ENCODE measurements at places on chromosomes 6 and 20.

- DNase-seq, result no peak
Measured at GRCh38 chr20:8602389-8603116, 466.3 kb upstream of the PLCB4 start.

- no peak for DNase-seq
Measured at GRCh38 chr6:9168669-9169068, 733.3 kb upstream of the SLC35B3 start.

GRCh38 chr20:49394264-49394663, 88.2 kb downstream of the KCNB1 start:
- DNase-seq, result peak; percentile 50

- DNase-seq, result no peak
Measured at GRCh38 chr6:138310294-138310693, 67.4 kb upstream of the SMIM28 start.

- DNase-seq, result no peak
Measured at GRCh38 chr6:116369540-116369939, 1.2 kb upstream of the DSE start.

GRCh38 chr6:161906571-161906970, 632.7 kb upstream of the AGPAT4 start:
- no peak for DNase-seq

- peak; percentile 72 for DNase-seq
Measured at GRCh38 chr6:158605266-158605878, 39.2 kb downstream of the DYNLT1 start.

GRCh38 chr20:46349035-46349741, 40.9 kb upstream of the CDH22 start:
- DNase-seq, result peak; percentile 50

DNA sequence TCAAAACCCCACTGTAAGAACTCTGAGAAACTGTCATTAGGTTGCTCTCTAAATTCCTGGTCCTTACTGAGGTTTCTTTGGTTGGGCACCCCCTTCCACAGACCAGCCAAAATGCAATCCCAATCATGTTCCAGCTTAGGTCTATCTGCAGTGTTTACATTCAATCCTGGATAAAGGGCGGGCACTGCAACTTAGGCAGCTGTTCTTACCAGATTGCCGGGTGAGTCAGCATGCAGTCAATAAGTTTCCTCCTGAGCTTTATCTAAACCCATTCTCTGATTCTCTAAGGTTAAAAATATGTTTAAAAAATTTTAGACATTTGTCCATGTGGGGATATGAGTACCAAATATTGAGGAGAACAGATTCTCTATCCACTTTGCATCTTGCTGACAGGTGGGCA, 197.8 kb downstream of the HAO1 start:
- DNase-seq, result peak; percentile 26

DNA sequence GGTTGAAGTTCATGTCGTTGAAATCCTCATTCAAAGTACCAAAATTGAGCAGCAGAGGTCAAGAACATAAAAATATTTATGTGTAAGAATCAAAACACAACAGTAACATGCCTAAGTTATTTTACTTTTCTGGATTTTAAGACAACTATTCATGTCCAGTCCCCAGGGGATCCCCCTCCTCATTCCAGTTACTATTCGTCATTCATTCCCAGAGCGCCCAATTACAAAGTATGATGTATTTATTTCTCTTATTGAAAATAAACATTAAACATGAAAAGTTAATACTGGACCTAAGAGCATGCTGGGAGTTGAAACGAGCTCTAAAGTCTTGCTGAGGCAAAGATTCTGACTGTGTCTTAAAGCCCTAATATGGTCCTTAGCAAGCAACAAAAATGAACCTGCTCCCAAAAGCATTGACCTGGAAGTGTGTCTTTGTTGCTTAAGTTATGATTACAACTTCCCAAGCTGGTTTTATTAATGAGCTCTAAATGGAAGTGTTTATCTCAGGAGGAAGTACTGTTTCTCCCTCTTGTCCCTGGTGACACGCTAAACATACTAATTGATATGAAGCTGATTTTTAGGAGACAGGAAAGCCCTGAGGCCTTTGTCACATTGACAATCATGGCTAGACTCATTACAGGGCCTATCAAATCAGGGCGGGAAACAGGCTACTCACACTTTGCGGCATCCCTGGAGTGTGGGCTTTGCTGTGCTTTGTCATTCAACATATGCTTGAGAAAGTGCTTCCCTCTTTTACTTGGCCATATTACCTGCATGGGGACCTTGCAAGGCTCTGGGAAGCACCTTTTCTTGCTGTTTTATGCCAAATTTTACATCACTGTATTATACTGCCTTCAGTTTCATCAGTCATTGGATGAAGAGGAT, 192.2 kb upstream of the DTNBP1 start:
- DNase-seq, result peak; percentile 74

GRCh38 chr6:27503436-27504030, 30.6 kb upstream of the ZNF184 start:
- peak; percentile 73 for DNase-seq

GRCh38 chr6:130859161-130859867, 32.1 kb downstream of the SMLR1 start:
- DNase-seq, result no peak
